ENCODE measurements at places on chromosomes 1 and 21.
A peak's percentile ranks its signal among the peaks of the same experiment; 100 is the strongest.

DNA sequence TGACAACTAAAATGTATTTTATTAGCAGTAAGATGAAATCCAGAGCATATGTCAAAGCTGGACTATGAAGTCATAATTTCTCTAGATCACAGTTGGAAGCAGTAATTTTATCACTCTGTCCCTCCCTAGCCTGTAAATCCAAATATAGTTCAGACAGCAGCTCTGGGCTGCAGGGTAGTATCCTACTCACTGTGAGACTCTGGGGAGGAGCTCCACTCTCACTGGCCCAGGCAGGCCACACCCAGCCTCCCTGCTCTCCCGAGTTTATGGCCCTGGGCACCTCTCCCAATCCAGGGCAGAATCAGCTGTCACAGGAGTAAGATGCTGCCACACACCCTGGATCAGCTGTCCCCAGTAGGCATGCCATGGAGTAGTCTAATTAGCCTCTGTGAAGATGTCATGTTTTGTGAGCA is 131.1 kb downstream of the HLCS start:
- no peak for DNase-seq

DNA sequence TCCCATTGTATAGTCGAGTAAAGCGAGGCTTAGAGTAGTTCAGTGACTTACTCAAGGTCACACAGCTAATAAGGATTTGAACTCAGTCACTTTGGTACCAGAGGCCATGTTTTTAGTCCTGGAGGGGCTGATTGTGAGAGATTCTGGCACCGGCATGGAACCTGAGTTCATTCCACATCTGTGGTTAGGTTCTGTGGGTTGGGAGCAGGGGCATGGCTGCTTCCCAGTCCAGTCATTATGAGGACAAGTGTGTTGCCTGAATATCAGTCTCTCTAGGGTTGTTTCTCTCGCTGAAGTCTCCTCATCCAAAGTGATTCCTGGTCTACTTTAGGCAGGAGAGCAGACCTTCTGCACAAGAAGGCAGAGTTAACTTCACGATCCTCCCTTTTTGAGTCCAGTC is 90.6 kb downstream of the C1orf94 start:
- DNase-seq: no peak

DNA sequence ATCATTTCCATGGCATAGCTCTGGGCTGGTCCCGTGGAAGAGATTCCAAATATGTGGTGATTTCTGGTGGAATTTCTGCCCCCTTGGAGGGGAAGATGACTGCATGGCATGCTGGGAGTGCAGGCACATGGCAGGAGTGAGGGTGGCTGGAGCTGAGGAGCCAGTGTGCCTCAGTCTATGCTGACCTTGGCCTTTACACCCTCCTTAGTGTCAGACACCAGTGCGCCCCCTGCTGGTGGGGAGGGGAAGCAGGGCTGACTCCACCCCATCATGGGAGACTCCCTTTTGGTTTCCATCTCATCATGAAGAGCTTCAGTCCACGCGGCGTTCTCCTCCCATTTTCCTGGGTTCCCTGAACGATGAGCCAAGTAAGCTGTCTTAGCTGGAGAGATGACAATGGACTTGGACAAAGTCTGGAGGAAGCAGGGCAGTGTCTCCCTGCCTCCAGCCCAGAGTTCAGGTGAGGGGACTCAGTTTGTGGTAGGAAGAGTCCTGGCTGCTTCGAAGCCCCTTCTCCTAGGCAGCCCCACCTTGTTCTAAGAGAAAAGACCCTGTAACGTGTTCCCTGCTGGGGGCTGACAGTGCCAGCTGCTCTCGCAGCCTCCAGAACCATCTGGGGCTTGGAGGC is 10.3 kb downstream of the ALX3 start:
- DNase-seq: peak; percentile 69

DNA sequence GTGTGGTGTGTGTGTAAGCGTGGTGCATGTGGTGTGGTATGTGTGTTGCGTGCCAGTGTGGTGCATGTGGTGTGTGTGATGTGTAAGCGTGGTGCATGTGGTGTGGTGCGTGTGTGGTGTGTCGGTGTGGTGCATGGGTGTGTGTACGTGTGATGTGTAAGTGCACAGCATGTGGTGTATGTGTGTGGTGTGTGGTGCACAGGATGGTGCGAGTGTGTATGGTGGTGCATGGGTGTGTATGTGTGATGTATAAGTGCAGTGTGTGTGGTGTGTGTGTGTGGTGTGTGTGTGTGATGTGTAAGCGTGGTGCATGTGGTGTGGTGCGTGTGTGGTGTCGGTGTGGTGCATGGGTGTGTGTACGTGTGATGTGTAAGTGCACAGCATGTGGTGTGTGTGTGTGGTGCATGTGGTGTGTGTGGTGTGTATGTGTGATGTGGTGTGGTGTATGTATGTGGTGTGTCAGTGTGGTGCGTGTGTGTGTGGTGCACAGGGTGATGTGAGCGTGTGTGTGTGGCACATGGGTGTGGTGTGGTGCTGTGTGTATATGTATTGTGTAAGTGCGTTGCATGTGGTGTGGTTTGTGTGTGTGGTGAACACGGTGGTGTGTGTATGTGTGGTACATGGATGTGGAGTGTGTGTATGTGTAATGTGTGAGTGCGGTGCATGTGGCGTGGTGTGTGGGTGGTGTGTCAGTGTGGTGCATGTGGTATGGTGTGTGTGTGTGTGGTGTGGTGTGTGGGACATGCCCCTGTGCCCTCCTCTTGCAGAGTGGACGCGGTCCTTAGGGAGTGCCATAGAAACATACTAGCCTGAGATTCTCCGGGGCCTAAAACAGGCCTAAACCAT is 1.1 kb upstream of the C2CD2 start:
- no peak for DNase-seq

GRCh38 chr1:161973924-161974845 is 49.5 kb downstream of the OLFML2B start:
- no peak for DNase-seq

DNA sequence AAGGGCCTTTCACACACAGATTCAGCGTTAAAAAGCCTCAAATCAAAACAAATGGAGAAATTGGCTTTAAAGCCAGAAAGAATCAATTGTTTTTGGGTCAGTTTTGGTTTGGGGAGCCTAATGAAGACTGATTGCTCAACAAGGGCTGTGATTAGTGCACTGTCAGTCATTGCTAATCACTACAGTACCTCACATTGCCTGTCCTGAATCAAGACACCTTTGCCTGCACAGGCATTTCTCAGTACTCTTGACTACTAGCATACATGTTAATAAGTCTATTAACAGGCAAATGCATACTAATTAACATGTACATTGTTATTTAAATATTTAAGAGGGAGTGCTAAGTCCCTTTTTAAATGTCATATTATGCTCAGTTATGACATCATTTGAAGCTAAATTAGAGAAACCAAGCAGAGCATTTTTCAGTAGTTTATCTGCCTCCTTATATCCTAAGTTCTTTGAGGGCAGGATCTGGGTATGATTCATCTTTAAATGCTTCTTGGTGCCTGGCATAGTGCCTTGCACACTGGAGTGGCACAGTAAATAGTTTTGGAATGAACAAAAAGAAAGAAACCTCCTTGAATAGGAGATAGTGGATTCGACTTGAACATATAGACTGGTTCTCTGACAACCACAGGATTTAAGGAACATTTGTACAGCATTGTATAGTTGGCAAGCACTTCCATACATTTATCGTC is 25.8 kb upstream of the CCN1 start:
- no peak for DNase-seq

- DNase-seq: no peak
Observed at GRCh38 chr1:24567792-24568388, 12.0 kb downstream of the NCMAP start.

DNA sequence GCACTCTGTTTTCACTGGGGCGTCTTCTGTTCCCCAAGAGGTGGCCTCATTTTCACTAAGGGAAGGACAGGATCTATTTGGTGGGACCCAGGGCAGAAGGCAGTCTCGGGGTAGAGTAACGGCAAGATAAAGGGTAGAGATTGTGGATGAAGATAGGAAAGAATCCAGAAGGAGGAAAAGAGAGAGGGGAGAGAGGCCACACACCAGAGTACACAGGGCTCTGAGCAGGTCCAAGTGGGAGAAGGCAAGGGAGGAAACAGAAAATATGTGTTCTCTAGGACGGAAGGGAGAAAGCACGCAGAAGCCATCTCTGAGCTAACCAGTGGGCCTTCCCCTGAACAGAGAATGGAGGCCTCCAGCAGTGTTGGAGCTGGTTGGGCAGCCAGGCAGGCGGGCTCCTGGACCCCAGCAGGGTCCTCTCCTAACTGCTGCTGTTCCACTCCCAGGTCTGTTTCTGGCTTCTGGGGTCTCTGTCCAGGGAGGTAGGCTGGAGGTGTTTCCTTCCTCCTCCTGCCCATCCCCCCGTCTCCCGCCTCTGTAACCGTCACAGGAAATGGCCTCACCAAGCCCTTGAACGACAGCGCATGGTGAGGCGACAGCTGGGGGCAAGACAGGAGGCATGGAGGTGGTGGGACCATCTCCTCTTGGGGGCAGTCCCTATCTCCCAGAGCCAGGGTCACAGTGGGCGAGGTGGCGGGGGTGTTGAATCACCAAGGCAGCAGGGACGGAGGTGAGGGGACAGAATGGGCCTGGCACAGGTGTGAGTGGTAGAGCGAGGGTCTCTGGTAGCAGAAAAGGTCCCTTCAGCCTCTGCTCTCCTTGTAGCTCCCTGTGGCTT is 649 bp downstream of the PTPN7 start:
- DNase-seq: peak; percentile 73

DNA sequence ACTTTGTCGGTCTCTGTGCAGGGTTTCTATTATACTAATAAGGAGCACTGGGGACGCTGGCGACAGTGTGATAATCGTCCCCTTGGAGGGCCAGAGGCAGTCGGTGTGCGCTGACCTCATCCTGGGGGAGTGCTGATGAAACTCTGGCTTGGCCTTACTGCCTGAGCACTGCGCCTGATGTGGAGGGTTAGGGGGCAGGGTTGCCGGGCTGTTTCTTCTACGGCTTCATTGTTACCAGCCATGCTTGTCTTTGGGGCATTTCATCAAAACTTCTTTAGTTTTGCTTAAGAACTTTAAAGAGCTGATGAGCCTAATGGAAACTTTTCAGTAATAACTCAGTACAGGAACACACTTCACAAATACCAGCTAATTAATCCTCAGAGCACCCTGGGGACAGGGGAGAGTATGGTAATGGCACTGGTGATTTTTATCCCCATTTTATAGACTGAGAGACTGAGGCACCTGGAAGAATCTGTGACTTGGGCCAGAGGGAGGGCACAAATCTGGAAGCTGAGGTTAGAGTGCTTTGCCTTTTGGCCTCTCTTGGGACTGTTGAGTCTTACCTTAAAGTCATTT is 81.8 kb downstream of the PEX14 start:
- DNase-seq: no peak

DNA sequence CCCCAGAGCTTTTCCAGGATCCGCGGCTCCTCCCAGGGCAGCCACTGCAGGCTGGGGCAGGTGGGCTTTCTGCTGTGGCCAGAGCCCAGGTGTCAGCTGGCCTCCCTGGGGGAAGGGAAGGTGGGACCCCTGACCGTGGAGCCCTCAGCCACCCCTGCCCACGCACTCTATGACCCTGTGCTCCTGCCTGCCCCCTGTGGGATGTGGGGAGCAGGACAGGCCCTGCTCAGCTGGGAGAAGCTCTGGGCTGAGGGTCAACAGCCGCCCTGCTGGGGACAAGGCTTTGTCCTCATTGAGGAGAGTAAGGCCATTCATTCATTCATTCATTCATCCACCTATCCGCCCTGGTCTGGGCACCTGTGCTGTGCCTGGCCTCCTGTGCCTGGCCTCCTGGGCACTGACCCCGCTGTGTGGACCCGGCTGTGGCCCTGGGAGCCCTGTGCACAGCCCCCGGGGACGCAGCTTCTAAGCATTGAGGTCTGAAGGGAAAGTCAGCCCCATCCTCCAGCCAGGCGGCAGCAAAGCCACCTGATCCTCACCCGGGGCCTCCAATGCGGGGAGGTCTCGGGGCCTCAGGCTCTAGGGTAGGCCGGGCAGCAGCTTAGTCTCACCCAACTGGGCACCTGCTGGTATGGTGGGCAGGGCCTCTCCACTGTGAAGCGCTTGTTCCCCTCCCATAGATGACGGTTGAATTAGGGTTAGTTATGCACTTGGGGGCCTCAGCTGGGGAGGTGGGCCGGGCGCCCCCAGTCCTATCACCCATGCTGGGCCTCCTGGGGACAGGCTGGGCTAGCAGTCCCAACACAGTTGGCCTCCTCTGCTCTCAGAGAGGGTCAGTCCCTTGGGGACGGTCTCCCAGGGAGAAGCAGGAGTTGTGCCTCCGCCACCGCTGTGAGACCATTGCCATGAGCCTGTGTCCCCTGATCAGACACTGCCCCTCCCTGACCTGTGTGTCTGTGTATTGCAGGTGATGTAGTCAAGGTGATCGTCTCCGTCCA is 6.0 kb downstream of the TNFRSF14 start:
- DNase-seq: no peak

DNA sequence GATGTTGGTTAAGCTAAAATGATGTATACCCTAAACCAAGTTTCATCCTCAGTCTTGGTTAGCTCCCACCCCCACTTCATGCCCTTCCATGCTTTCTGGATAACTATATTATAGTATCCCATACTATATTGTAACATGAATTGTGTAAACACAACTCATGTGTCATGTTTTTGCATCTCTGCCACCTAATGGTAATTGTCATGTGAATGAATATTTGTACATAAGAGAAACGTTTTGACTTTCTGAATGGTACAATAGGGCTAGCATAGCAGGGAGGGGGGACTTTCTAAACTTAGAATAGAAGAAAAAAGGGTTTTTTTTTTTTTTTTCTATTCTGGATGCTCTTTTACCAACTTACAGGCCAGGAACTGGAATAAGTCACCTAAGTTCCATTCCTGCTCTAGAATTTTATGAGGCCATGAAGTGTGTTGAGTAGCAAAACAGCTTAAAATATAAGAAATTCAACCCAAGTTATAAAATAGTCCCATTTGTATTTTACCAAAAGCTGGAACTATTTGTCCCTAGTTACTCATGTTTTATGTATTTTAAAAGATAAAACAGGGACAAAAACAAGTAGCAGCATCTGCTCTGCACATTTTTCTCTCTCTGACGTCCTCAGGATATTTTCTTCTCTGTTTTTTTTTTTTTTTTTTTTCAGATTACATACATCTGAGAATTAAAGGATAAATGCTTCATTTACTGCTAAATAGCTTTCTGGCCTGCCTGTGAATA is 77.4 kb downstream of the HLX start:
- DNase-seq: no peak

- DNase-seq: peak; percentile 6
Observed at GRCh38 chr1:185598332-185598731, 135.9 kb upstream of the HMCN1 start.

Data from CD4-positive, alpha-beta T cell treated with Interleukin-17A for 1 hour (primary cell).